ENCODE measurements at places on chromosomes 1 and 21.

- no peak for DNase-seq
These were observed 3.3 kb downstream of the CFAP298 start for GRCh38 chr21:32608851-32609250.

GRCh38 chr1:234853906-234854644, 244.1 kb upstream of the IRF2BP2 start:
- DNase-seq, result no peak

GRCh38 chr1:203424285-203424684, 51.3 kb upstream of the PRELP start:
- no peak for DNase-seq

DNA sequence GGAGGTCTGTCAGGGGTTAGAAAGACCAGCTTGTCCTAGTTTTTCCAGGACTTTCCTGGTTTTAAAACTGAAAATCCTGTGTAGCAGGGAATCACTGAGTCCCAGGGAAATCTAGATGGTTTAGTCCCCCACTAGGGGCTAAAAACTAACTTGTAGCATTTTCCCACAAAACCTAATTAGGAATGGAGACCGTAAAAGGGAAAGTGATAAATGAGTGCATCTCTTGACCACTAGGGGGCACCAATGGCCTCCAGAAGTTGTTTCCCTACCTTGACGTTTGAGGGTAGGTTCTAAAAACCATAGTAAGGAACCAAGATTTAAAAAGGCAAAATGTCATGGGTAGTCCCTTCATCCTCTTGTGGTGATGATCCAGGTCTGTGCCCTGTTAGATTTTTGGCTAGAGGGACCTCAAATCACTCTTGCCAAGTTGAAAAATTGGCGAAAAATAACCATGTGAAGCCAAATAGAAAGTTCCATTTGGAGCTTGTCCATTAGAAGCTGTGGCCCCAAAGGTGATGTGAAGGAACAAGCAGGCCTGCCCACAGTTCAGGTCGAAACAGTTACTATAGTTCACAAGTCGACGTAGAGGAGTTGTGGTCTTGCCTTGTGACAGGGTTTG, 24.5 kb downstream of the CLIC6 start:
- peak; percentile 43 for DNase-seq

DNA sequence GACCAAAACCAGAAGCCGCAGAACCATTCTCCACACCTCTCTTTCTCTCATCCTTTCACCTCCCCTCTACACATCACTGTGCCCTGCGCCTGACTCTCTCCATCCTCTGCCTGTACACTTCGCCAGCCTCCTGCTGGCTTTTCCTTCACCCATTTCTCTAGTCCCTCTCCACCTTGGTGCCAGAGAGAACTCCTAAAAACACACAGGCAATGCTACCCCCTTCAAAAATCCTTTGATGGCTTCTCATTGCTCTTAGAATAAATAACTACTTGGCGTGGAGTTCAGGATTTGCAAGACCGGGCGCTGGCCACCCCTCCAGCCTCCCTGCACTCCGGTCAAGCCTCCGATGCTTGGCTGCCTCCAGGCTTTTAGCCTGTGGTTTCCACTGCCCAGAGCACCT, 8.6 kb downstream of the CRABP2 start:
- DNase-seq, result no peak

DNA sequence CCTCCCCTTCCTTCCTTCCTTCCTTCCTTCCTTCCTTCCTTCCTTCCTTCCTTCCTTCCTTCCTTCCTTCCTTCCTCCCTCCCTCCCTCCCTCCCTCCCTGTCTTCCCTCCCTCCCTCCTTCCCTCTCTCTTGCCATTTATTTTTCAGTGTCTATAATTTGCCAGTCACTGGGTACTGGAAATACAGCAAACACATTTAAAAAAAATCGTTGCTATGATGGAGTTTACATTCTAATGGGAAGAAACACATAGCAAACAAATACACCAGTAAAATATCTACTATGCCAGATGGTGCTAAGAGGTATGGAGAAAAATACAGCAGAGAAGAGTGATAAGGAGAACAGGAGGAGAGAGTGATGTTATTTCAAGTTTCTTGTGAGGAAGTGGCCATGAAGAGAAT, 309.5 kb downstream of the CTH start:
- no peak for DNase-seq

DNA sequence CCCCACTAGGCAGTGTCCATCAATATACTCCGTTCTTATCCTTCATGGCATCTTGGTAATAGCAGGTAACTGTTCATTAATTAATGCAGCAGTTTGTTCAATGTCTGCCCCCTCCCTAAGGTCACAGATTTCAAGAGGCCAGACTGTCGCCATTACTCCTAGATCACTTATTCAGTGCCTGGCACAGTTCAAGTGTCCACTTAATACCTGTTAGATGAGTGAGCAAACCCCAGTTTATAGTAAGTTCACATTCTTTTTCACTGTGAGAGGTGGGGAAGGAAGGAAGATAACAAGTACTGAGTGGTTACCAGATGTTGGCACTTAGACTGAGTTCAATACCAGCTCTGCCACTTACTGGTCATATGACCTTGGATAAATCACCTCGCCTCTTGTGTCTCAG, 36.4 kb downstream of the OPRD1 start:
- DNase-seq, result no peak

- no peak for DNase-seq
These were observed 416.3 kb upstream of the ESRRG start for GRCh38 chr1:217139513-217139912.

GRCh38 chr21:33802481-33802880, 113.1 kb downstream of the ATP5PO start:
- DNase-seq, result no peak
